ENCODE measurements at places on chromosomes 7 and 10.

DNA sequence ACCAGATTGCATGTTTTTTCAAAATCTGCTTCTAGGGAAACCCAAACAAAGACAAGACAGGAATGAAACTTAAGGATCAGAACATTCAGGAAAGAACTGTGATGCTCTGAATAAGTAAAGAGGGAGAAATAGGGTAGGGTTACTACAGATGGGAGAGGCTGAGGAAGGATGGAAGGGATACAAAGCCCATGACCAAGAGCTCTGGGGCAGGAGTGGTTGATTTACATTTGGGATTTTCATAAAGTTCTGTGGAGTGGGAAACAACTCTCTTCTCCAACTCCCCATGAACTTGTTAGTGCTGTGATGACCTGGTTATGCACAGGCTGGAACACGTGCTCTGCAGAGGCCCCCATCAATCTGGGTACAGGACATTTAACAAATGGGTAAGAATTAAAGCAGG, 216.0 kb upstream of the KLF14 start:
- DNase-seq: no peak

DNA sequence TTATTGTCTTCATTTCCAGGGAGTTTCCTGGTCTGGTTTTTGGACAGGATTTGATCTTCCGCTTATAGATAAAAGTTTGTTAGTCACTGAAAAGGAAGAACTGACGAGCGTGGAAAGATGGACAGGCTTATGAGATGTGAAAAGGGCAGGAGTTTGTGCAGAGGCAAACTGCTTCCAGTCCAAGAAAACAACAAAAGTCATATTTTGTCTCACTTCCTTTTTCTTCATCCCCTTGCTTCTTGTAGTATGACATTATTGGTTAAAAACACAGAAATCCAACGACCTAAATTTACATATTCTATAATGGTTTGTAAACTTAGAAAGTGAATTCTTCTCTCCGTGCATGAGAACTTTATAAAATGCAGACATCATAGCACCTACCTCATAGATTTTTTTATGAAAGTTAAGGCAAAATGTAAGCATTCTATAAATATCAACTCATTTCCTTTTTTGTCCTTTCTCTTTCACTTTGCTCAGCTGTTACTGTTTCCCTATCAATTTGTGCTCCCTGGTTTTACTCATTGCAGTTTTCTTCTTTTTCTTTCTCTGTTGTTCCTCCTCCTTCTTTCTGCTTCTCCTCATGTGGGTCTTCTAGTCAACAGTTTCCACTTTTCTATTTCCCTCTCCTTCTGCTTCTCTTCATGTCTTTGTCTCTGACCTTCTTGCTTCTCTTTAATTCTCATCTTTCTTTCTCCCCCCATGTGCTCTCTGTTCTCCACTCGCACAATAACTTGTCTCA, 370.2 kb downstream of the ARL4A start:
- DNase-seq: no peak

DNA sequence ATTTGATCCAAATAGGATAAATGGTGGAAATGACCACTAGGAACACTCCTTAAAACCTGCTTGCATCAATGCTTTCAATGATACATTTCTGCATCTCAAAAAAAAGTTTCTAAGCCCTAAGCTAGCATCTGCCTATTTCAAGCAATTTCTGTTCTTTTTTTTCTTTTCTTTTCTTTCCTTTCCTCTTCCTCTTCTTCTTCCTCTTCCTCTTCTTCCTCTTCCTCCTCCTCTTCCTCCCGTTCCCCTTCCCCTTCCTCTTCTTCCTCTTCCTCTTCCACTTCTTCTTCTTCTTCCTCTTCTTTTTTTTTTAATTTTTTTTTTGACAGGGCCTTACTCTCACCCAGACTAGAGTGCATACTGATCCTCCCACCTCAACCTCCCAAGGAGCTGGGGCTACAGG, 15.4 kb downstream of the RBM20 start:
- no peak for DNase-seq

DNA sequence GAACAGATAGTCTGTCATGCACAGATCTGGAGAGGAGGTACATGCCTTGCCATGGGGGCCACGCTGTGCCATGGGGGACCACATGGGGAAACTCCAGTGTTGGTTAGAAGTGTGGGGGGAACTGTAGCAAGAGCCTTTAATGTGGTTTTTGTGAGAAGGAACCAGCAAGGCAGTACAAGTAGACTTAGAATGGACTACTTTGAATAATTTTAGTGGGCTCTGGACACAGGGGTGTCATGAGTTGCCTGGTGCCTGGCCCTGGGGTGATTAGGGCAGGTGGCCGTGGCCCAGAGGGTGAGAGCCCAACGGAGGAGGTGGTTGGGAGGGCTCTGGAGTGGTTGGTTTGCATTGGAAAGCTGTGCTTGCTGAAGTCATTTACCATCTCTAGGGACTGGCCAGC, 77.2 kb downstream of the CXCL12 start:
- no peak for DNase-seq

Data from NCI-H1417 treated with DMSO at 0.1 percent for 48 hours (cell line).